ENCODE measurements at places on chromosomes 2 and 18.

GRCh38 chr2:102235042-102235473 is 48.2 kb downstream of the IL1RL2 start:
- DNase-seq: no peak

- no peak for DNase-seq
Observed at GRCh38 chr2:241967467-241968144, 98.1 kb downstream of the RTP5 start.

- DNase-seq: no peak
Observed at GRCh38 chr2:10402653-10403215, 45.4 kb downstream of the ODC1 start.

- DNase-seq: no peak
Observed at GRCh38 chr2:236169741-236170589, 1.8 kb upstream of the GBX2 start.
